ENCODE measurements at places on chromosomes 11 and 22.

DNA sequence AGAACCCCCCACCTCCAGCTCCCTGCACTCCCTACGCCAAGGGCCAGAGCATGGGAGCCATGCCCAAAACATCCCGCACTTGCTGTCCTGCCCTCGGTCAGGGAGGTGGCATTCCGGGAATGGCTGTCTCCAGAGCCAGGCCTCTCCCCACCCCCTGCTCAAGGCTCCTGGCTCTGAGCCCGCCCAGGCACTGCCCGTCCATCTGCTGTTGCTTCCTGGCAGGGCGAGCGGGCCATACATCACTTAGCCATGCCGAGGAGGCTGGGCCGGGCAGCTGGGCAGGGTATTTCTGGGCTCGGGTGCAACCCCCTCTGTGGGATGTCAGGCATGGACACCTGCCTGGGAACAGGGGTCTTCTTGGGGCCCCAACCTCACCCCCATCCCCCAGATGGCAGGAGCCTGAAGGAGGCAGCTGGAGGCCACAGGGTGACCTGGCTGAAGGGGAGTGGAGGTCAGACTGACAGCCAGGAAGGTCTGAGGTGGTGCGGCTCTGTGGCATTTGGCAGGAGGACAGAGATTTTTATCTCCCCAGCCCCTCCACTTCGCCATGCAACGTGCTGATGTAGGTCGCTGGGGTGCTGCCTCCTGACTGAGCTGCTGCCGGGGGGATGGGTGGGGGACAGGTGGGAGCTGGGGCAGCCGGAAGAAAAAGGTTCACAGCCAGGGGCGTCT is 8.7 kb upstream of the CABP7 start:
- DNase-seq = no peak

- no peak for DNase-seq
Observed at GRCh38 chr11:112532506-112532905, 271.8 kb upstream of the PLET1 start.

GRCh38 chr11:118956094-118956846 is at the start of gene UPK2:
UPK2 (plus strand) TSS chr11:118956298; CDS start chr11:118956351, 53 bp downstream.
- DNase-seq = peak; percentile 90

- no peak for DNase-seq
Observed at GRCh38 chr11:44633641-44634040, 68.2 kb downstream of the CD82 start.

DNA sequence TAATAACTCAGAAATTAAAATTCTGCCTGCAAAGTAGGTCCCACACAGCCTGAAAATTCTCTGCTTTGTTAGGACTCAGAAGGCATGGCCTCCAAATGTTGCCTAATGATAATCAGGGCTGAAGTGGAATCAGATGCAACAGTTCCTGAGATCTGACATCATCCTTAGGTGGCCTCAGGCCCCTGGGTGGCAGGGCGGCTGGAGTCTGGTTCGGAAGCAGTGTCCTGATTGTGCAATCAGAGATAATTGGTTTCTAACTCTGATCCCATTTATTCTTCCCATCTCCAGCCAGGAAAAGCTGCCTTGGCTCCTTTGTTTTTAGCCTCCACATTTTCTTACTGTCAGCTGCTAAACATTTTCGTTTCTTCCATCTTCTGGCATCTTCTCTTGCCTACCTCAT is 399.3 kb downstream of the OPCML start:
- no peak for DNase-seq

GRCh38 chr11:9231848-9232177 is 33.3 kb downstream of the DENND5A start:
- no peak for DNase-seq

DNA sequence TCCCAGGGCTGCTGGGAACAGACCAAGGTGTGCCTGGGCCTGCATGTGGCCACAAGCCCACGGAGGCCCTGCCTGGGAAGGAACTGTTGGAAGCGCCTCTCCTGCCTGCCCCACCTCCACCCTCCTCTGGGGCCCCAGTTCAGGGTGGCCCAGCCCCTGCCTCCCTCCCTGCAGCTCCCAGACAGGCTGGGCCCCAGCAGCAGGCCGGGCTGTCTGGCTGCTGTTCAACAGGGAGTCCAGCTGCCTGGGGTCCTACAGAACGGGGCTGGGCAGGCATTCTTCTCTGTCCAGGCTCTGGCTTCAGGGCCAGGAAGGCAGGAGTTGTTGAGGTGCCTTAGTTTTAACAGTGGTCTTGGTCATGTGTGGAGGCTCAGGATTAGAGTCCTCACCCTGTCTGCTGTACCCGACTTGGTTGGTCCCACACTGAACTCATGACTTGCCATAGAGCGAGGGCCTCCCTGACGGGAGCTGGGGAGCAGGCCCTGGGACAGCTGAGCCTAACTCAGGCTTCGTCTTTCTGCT is 11.8 kb downstream of the PRDM11 start:
- no peak for DNase-seq

DNA sequence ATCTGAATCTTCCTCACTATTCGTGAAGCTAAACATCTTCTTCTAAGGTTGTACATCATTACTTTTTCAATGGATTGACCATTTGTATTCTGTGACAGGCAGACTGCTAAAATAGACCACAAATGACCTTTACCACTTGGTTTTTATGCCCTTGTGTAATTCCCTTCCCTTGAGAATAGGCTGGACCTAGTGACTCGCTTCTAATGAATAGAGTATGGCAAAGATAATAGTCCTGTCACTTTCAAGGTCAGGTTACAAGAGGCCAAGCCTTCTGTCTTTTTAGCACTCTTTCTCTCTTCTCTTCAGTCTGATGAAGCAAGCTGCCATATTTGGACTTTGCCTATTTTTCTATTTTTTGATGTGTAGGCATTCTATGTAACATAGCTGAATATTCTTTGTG is 492.9 kb downstream of the SOX6 start:
- DNase-seq = no peak

DNA sequence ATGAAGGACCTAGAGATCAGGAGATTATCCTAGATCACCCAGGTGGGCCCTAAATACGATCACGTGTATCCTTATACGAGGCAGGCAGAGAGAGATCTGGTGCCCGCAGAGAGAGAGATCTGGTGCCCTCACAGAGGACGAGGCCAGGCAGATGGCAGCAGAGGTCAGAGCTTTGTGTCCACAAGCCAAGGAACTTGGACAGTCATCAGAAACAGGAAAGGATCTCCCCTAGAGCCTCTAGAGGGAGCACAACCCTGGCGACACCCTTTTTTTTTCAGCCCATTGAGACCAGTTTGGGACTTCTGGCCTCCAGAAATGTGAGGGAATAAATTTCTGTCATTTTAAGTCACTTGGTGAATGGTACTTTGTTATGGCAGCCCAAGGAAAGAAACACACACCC is 25.5 kb upstream of the TIMP3 start:
- DNase-seq = no peak

GRCh38 chr11:79626135-79627075 is 185.6 kb upstream of the TENM4 start:
- DNase-seq = no peak

- no peak for DNase-seq
Observed at GRCh38 chr11:69383372-69384250, 89.7 kb downstream of the MYEOV start.

GRCh38 chr11:116302756-116303155 is 470.0 kb downstream of the BUD13 start:
- DNase-seq = no peak

DNA sequence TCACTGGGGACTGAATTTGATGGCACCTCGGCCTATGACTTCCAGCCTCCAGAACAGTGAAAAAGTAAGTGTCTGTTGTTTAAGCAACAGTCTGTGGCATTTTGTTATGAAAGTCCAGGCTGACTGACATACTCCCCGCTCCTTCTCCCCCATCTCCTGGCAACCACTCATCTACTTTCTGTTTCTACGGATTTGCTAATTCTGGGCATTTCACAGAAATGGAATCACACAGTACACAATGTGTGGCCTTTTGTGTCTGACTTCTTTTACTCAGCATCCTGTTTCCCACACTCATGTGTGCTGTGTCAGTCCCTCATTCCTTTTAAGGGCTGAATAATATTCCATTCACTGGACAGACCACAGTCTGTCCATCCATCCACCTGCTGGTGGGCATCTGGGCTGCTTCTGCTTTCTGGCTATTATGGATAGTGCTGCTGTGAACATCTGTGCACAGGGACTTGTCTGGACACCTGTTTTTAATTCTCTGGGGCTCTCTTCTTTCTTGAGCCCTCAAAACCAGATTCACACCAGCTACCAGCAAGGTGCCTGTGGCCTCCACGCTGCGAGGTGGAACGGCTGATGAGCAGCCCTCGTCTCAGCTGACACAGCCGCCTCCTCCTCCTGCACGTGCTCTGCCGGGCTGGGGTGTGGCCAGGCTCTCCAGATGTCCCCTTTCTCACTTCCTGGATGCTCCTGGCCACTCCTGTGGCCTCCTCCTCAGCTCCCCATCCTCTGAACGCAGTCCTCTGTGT is 333.1 kb downstream of the CTTN start:
- DNase-seq = no peak

- DNase-seq = no peak
Observed at GRCh38 chr11:120331301-120331996, 4.8 kb upstream of the ARHGEF12 start.

DNA sequence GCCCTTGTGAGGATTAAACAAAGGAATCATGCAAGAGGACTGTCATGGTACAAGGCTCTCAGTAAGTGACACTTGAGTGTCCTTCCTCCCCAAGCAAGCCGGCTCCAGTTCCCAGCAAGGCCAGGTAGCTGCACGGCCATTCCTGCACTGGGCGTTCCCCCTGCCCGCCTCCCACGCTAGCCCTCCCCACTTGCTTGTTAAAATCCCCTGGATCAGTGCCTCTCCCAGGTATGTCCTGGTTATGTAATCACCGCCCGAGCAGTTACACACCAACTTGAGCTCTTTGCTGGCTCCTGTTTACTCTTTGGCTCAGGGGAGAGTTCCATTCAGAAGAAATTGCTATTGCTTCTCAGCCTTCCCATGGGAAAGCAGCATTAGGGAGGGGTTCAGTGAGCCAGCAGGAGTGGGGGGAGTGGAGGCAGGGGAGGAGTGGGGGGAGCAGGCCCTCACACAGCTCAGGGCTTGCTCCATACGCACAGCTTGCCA is 19.4 kb upstream of the MYEOV start:
- no peak for DNase-seq

GRCh38 chr11:130114281-130114680 is 44.6 kb downstream of the APLP2 start:
- DNase-seq = no peak

- DNase-seq = no peak
Observed at GRCh38 chr11:131944736-131945135, 574.3 kb downstream of the NTM start.

GRCh38 chr22:35642305-35642741 is 5.9 kb upstream of the APOL6 start:
- no peak for DNase-seq

GRCh38 chr22:45319324-45319685 is 9.6 kb downstream of the FAM118A start:
- DNase-seq = peak; percentile 37

DNA sequence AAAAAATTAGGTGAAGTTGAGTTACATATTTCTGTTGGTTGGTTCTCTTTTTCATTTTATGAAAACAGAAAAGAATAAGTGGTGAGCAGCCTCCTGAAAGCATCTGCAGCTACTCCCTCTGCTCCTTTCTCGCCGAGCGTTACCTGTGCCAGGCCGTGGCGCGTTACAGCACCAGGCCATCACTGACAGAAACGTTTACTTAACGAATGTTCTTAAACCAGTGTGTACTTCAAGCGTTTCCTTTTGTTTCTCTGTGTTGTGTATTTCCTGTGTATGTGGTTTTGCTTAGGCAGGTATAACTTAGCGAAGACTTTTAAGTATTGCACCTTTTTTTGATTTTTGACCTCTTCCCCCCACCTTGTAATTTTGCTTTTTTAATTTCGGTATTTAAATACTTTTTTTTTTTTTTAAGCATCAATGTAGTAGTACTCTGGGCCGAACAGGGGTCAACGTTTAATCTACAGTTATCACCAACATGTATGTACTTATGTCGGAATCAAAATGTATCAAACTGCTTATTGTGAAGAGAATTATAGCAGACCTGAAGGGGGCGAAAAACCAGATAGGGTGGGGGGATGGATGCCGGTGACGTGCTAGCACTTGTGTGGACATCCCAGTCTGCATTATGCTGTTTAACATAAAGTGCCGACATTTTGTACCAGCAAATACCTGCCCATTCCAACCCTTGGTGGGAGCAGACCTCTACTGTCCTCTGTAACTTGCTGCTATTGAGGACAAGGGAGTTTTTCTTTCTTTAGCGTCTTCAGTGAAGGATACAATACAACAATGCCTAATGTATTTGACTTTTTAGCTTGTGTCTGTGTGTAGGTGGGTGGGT is 21.6 kb upstream of the ADSL start:
- peak; percentile 50 for DNase-seq

DNA sequence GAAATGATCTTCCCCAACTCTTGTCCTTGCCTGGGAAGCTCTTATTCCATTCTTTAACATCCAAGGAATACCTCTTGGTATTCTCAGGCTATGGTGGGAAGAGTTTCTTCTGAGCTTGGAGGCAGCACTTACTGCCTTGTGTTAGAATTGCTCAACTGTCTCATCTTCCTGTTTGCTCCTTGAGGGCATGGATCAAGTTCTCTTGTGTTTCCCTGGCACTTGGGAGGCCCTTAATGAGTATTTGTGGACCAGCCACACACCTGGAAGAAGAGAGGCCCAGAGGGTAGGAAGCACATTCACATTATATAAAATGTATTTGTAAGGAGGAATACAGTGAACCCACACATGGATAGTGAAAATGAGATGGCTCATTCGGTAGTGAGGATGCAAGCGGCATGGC is 3.4 kb upstream of the SORL1-AS1 start:
- DNase-seq = no peak

DNA sequence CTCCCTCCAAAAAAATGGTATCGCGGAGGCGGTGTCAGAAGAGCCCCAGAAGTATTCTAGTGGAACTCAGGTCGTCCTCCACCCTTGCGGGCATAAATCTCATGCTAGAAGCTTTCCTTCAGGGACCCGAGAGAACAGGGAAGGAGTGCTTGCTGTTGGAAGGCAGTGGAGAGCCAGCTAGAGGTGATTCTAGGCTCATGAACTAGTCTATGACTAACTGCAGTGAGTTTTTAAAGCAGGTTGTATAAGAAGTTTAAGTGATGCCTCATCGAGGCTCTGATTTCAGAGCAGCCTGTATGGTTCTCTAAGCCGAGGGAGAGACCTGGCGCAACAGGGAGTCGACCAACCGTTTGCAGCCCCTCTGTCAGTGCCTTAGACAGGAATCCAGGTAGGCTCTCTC is 85.7 kb downstream of the TBC1D22A start:
- DNase-seq = no peak

All from naive thymus-derived CD8-positive, alpha-beta T cell (primary cell).